ENCODE measurements at places on chromosomes 7 and 10.

DNA sequence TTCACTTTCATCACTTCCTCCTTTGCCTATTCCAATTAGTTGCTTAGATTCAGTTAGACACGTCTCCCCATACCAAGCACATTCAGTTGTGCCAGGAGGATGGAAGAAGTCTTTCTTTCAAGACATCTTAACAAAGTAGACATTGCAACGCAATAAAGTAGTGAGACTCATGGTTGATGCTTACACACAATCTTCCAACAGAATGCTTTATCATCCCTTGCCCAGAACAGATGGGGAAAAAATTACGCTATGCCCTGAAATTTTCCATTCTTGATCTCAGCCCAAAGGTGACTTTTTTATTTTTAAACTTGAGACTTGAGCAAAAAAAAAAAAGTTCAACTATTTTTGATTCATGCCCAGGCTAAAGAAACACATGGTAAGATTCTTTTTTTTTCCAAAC is 74.9 kb downstream of the KCNMA1 start:
- no peak for DNase-seq

GRCh38 chr10:31129880-31130405 is 98.3 kb upstream of the ZNF438 start:
- DNase-seq = no peak

GRCh38 chr7:157041004-157041403 is 30.5 kb upstream of the MNX1 start:
- DNase-seq = no peak

GRCh38 chr7:78563191-78563590 is 764.6 kb downstream of the PHTF2 start:
- no peak for DNase-seq

GRCh38 chr10:78255796-78256638 is 222.4 kb downstream of the RPS24 start:
- DNase-seq = peak; percentile 93

DNA sequence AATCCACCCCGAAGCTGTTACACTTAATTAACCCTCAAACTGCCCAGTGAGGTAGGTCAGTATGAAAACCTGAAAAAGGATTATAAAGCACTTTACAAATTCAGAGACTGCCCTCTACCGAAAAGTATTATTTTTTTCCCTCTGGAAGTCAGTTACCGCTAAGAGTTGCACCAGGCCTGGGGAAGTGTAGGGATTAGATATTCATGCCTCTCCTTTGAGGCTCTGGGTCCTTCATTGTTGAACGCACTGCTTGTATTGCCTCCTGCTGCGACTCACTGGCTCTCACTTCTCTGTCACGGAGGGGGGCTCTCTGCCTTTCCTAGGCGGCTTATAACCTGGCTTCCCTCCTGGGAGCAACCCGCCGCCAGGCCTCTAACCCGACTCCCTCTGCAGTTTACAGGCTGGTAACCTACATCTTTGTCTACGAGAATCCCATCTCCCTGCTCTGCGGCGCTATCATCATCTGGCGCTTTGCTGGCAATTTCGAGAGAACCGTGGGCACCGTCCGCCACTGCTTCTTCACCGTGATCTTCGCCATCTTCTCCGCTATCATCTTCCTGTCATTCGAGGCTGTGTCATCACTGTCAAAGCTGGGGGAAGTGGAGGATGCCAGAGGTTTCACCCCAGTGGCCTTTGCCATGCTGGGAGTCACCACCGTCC is 2.7 kb downstream of the RHBDD2 start:
- DNase-seq = no peak

DNA sequence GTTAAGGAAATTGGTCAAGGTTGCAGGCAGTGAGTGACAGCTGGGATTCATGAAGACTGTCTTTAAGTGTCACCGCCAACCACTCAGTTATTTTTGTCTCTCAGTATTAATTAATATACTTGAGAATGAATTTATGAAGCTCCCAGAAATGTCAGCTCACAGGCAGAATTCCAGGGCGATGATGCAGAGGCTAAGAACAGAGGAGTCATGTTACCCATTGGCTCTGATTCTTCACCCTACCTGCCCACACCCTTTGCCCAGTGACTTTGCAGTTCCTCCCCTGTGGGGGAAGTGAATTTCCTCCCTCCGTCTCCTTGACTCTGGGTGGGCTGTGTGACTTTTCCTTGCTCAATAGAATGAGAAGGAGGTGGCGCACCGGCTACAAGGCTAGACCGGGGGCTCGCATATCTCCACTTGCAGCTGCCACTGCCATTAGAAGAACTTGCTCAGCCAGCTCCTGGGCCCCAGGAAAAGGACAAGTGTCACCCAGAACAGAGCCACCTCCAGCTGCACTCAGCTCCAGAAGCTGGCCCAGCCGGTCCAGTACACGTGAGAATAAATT is 157.1 kb upstream of the PRKCQ start:
- no peak for DNase-seq

DNA sequence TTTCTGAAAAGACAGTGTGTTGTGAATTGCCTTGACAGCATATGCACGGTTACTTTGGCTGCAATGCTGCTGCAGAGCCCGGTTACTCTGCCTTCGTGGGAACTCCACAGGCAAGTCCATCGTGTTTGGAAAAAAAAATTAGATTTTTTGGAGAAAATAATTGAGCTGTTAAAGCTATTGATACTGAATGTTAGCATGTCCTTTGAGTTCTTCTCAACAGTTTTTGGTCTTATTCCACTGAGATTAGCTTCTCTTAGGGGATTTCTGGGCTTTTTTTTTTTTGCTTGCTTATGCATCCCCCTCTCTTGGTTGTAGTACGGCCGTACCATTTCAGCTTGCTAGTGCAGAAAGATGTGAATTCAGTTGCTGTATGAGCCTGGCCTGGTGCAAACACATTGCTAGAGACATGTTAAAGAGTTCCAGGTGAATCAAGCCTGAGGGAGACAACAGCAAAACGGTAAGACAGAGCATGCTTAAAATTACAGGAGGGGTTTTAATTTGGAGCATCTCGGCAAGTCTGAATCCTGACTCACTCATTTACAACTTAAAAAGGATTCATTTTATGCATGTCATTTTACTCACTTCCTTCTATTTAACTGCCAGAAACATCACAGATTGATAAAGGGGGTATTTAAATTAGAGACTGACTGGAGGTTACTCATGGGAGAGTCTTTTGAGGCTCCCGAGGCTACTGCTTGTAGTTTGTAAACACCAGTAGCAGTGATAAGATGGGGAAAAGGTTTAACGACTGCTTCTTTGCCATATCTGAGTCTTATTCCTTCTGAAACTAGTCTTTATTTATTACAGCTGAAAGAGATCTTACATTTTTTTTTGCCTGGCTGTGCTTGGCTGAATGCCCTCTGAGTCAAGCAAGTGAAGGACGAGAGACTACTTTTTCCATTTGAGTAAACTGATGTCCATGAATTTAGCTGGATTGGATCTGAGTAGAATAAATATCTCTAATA is 113.7 kb downstream of the CDK14 start:
- no peak for DNase-seq

DNA sequence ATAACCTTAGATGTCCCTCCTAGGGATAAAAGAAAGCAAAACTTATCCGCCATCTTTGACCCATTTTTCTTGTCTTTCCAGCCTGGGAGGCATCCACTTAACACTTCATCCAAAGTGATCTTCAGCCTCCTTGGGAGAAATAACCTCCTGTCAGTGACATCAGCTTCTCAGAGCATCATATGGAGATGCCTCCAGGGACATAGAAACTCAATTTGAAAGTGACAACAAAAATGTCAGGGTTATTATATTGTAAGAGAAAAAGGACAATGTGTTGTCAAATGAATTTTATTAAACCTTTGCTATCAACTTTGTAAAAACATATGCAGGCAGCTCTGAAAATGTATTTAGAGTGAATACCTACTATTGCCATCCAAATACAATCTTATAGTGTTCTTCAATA is 371.2 kb upstream of the ADARB2 start:
- no peak for DNase-seq

- no peak for DNase-seq
These were observed 48.4 kb downstream of the HGF start for GRCh38 chr7:81721437-81721836.

DNA sequence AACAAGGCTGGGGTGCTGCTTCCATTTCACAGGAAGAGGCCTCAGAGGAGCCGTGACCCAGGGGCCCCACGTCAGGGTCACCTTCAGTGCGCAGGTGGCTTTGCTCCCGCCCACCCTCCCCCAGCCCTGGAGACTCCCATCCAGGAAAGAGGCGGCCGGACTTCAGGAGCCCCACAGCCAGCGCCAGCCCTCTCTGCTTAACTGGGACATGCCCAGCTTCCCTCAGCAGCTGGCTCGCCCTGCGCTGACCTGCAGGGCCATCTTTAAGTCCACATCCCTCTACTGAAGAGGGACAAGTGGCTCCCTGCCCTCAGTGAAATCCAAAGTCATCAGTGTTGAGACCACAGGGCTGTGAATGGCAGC is 141.9 kb upstream of the PPP2R2D start:
- DNase-seq = no peak

DNA sequence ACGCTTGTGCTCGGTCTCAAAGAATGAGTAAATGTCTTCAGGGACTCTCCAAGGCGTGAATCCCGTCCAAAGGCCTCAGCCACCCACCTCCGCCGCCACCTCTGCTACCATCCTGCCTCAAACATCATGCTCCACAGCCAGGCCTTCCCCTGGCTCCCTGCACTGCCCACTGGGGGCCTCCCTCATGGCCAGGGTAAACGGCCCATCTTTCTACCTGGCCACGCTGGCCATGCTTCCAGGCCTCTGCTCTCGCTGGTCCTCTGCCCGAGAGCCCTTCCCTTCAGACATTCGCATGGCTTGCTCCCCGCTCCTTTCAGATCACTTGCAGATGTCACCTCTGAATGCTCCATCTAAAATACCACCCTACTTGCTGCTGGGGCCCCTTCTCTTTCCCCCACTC is 40.2 kb downstream of the ZNF783 start:
- DNase-seq = no peak

- DNase-seq = no peak
These were observed 492.7 kb downstream of the DNAJB6 start for GRCh38 chr7:157829491-157829890.

Measured in hepatic stellate cell (primary cell).